ENCODE measurements at places on chromosomes 6 and 20.
A peak's percentile ranks its signal among the peaks of the same experiment; 100 is the strongest.

- no peak for DNase-seq
Measured at GRCh38 chr6:137846274-137846673, 20.8 kb upstream of the TNFAIP3 start.

DNA sequence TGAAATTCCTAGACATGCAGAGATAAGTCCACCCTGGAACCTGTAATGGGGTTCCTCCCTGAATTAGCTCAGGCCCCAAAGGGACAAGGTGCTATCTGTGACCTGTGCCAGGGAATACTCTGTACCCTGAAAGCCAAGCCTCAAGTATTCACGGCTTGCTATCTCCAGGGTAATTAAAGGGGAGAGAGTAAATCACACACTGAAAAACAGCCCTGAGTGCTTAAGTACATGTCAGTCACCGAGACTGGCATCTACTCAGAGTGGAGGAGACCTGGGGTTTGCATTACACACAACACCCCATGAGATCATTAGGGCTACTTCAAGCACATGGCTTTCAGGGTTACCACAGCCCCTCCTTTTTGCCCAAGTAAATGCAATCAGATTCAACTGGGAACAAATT lies 188.1 kb downstream of the CD83 start:
- DNase-seq = no peak

DNA sequence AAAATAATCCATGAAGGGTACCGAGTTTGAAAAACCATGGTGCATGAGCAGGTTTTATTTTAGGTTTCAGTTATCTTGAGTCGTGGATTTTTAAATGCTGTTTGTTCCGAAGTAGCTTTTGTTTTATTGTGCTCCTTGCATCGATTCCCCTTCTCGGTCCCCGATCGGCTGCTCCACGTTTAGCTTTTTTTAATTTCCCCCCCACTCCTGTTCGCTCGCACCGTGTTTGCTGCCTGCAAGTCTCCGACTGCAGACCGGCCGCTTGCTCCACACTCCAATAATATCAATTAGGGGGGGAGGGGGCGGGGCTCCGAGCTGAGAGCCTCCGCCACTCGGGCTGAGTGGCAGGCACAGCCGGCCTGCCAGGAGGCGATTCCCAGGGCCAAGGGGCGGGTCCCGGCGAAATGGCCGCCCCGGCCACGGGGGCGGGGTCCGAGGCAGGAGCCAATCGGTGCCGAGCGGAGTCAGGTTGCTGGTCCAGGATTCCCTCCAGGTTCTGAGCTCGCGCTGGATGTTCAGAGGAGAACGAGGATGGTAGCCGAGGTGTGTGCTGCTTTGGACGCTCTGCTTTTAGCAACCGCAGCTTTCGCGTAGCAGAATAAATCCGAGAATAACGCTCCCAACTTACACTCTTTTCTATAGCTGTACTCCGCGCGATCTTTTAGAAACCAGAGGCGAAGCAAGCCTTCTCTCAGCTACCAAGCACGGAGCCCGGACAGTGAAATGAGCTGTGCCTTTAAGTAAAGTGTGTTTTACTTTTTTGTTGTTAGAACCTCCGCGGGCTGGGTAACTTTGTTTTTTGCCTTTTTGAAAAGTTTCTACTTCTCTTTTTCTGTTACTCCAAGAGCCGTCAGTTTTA lies at the start of gene EPHA7:
Gene EPHA7, minus strand, starts transcription at position 256 of the 859 bp plus-strand sequence. Its CDS starts 218 bp downstream, at position 38.
- DNase-seq = no peak

- DNase-seq = no peak
Measured at GRCh38 chr6:138569970-138570724, 70.9 kb upstream of the NHSL1 start.

GRCh38 chr6:16564436-16564835 lies 196.8 kb downstream of the ATXN1 start:
- DNase-seq = no peak

DNA sequence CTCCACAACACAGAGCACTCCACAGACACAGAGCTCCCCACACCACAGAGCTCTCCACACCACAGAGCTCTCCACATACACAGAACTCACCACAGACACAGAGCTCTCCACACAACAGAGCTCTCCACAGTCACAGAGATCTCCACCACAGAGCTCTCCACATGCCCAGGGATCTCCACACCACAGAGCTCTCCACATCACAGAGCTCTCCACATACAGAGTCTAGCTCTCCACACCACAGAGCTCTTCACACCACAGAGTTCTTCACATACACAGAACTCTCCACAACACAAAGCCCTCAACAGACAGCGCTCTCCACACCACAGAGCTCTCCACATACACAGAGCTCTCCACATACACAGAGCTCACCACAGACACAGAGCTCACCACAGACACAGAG lies 55.3 kb downstream of the ERMARD start:
- peak; percentile 69 for DNase-seq

GRCh38 chr6:115443825-115444478 lies 616.7 kb downstream of the FRK start:
- no peak for DNase-seq

- DNase-seq = no peak
Measured at GRCh38 chr6:10140824-10141223, 274.1 kb downstream of the TFAP2A start.

DNA sequence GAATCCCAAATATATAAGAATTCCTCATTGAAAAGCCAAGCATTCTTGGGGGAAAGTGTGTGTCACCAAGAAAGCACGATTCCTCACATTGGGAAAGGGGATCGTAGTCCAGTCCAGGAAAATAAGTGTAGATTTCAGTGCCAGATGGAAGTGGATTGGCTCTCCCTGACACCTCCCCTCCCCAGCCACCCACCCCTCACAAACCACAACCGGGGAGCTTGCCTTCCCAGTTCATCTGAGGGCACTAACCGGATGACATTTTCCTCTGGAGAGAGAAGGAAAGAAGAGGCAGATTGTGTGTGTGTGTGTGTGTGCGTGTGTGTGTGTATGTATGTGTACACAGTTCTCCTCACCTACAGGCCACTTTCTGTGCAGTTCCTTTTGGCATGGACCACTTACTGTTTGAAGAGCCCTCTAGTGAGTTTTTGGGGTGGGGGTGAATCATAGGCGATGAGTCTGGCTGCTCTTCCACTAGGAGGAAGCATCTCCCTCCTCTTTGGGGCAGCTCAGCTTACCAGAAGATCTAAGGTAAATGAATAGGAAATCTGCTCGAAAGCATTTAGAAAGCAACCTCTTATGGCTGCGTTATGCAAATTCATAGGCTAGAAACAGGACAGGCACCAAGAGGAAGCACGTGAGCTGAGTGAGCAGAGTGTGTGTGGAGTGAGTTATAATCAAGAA lies 20.8 kb downstream of the DAAM2 start:
- DNase-seq = no peak

GRCh38 chr6:42051268-42051653 lies 937 bp downstream of the TAF8 start:
- no peak for DNase-seq

- DNase-seq = no peak
Measured at GRCh38 chr20:50977066-50978021, 18.7 kb downstream of the MOCS3 start.

- no peak for DNase-seq
Measured at GRCh38 chr6:115896538-115897129, 164.1 kb downstream of the FRK start.

DNA sequence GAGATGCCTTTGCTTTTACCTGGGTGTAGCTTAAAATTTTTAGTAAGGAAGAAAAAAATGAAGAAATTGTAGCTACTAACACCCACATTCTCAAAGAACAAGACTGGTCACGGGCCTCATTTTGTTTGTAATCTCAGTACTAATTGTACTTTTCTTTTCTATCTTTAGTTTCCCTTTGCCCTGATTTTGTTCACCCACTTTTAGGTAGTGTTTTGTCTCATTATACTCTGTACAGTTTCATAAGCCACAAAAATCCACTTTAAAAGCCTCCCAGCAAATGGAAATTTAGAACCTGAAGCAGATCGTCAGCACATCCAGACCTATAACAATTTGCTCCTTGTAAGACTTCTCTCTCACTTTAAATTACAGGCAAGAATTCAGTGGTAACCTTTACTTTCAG lies 43.3 kb downstream of the TP53INP2 start:
- no peak for DNase-seq

DNA sequence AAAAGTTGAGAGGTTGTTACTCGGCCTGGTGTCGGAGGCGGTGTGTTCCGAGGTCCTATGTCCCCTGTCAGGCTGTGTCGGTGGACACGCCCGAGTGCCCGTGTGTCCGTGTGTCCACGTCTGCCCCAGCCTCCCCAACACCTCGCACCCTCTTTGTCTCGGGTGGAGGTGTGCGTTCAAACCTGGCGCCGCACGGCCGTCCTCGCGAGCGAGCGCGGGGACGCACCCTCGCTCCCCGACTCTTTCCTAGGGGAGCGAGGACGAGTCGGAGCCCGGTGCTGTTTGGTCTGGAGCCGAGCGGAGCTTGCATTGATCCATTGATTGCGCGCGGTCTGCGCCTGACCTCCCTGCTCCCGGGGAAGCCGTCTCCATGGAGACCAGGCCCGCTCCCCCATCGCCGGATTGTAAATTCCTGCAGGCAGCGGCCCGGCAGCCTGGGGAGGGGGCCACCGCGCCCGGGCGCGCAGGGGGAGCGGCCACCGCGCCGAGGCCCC lies 411 bp upstream of the SCUBE3 start:
- no peak for DNase-seq

DNA sequence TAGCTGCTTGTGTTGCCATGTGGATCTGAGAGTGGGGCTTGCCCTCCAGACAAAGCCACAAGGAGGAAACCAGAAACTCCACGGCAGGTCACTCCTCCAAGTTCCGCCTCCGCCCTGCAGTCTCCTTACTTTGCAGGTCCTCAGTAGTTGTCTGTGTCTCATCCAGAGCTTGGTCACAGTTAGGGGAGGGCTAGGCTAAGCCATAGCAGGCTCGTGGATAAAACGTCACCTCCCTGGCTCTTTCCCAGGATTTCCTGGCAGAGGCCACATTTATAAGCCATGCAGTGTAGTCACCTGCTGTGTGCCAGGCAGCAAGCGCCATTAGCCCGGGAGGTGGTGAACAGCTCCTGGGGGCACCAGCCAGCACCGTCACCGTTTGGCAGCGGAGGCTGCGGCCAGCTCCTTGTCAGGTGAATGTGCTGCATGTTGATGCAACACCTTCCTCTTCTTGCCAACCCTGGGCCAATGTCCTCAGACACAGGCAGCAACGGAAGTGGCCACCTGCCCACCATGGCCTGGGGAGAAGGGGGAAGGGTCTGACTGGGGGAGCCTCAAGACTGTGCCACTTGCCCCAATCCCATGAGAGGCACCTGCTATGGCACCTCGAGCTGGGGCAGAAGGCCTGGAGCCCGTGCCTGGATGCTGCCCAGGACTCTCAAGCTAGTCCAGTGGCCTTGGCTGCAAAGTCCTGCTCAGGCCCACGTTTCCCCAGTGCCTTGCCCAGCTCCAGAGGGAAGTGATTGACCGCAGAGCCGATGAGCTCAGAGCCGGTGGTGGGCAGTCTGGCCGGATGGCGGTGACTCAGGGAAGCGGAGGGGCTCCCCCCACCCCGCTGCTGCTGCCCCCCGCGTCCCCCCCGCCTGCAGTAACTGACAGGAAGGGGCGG lies 39.0 kb upstream of the SLCO4A1 start:
- DNase-seq = peak; percentile 65

- no peak for DNase-seq
Measured at GRCh38 chr6:125570526-125570925, 178.9 kb upstream of the HEY2 start.
